ENCODE measurements at places on chromosomes 13 and 19. TPM values are rescaled to one million over a fixed set of nuclear protein-coding genes. Genes with fewer than 3 reads are reported as not detected.

The RNASEH2B gene
- 37.4 TPM for total RNA-seq

The PPM1N gene
- 1.9 TPM for total RNA-seq

The CGB2 gene
- total RNA-seq: not detected

The NOVA2 gene
- 2.1 TPM for total RNA-seq

The IGFL2 gene
- total RNA-seq: not detected

The ADGRE3 gene
- not detected for total RNA-seq

The GPR4 gene
- 1.5 TPM for total RNA-seq

The TINCR gene
- not detected for total RNA-seq

The ZFP36 gene
- total RNA-seq: 0.32 TPM

The ITM2B gene
- total RNA-seq: 113 TPM

The DKKL1 gene
- total RNA-seq: not detected

The FAM174C gene
- 22.7 TPM for total RNA-seq

The PLPPR3 gene
- total RNA-seq: 0.97 TPM

The SYCN gene
- total RNA-seq: not detected

The MYO9B gene
- total RNA-seq: 34.2 TPM

The CEACAM7 gene
- total RNA-seq: not detected

The KIRREL2 gene
- 0.15 TPM for total RNA-seq

The CHAMP1 gene
- total RNA-seq: 15.3 TPM

The PCCA gene
- total RNA-seq: 20.8 TPM

The ZNF266 gene
- total RNA-seq: 7.1 TPM

The CEACAM4 gene
- not detected for total RNA-seq

The DENND1C gene
- not detected for total RNA-seq

The SUGT1 gene
- total RNA-seq: 93.9 TPM

The TNFAIP8L1 gene
- 26.9 TPM for total RNA-seq

The MEX3D gene
- 64.6 TPM for total RNA-seq

The ZNF85 gene
- 4.9 TPM for total RNA-seq

The TRPM4 gene
- 11.2 TPM for total RNA-seq

The ZNF528 gene
- 6.2 TPM for total RNA-seq

The CYP4F2 gene
- total RNA-seq: not detected

The CCDC122 gene
- total RNA-seq: 4.0 TPM

The VN1R4 gene
- not detected for total RNA-seq

The GGN gene
- total RNA-seq: 0.32 TPM

The SYNGR4 gene
- not detected for total RNA-seq

The ZNF426 gene
- 20.1 TPM for total RNA-seq

The PCSK4 gene
- 0.97 TPM for total RNA-seq

The KLK10 gene
- not detected for total RNA-seq

The ANKRD10 gene
- total RNA-seq: 54.6 TPM

The FAM83E gene
- total RNA-seq: 0.65 TPM

The HNRNPA1L2 gene
- 2.9 TPM for total RNA-seq

The RHPN2 gene
- 2.3 TPM for total RNA-seq

The TNNI3 gene
- total RNA-seq: not detected

All from epithelial cell of umbilical artery (primary cell).